ENCODE measurements at places on chromosomes 12 and 14. TPM values are rescaled to one million over a fixed set of nuclear protein-coding genes. Genes with fewer than 3 reads are reported as not detected.

GRCh38 chr14:91295276-91295845, 50.9 kb upstream of the GPR68 start:
- H3K27me3 ChIP-seq = no peaks in the 10 kb centered on the region
- no peaks in the 10 kb centered on the region for H3K36me3 ChIP-seq
- H3K4me3 ChIP-seq = no peak overlapping the region
- no peak for DNase-seq
- H3K27ac ChIP-seq = no peak overlapping the region
- no peaks in the 10 kb centered on the region for H3K4me1 ChIP-seq

DNA sequence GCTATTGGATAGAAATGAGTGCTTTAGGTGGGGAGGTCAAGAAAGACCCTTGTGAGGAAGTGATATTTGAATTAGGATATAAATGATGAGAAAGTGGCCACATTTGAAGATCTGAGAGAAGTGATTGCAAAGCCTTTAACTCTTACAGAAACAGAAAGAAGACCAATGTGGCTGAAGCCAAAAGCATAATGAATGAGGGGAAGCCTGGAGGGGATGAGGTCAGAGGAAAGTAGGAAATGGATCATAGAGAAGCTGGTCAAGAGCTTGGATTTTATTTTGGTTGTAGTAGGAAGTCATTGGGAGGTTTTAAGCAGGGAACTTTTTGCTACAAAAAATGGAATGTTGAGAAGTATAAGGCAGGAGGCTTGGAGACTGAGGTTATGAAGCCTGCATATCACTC, 3.5 kb upstream of the GYS2 start:
- H3K4me1 ChIP-seq = no peaks in the 10 kb centered on the region
- H3K27me3 ChIP-seq = peaks cover 18% of the 10 kb centered on the region
- H3K4me3 ChIP-seq = no peak overlapping the region
- no peaks in the 10 kb centered on the region for H3K36me3 ChIP-seq
- H3K27ac ChIP-seq = no peak overlapping the region
- DNase-seq = no peak

GRCh38 chr12:102433304-102433703, 47.1 kb downstream of the IGF1 start:
- H3K27ac ChIP-seq = no peak overlapping the region
- H3K36me3 ChIP-seq = no peaks in the 10 kb centered on the region
- no peaks in the 10 kb centered on the region for H3K27me3 ChIP-seq
- H3K4me3 ChIP-seq = no peak overlapping the region
- DNase-seq = no peak

GRCh38 chr14:23624830-23625404, 11.2 kb upstream of the DHRS2 start:
- H3K27ac ChIP-seq = no peak overlapping the region
- no peaks in the 10 kb centered on the region for H3K36me3 ChIP-seq

Gene GALC
- total RNA-seq = 15.8 TPM

GRCh38 chr12:54736549-54736948, 88.4 kb upstream of the DCD start:
- no peaks in the 10 kb centered on the region for H3K4me1 ChIP-seq
- peaks cover 4% of the 10 kb centered on the region for H3K27me3 ChIP-seq
- no peak overlapping the region for H3K27ac ChIP-seq
- H3K36me3 ChIP-seq = no peaks in the 10 kb centered on the region
- no peak overlapping the region for H3K4me3 ChIP-seq

DNA sequence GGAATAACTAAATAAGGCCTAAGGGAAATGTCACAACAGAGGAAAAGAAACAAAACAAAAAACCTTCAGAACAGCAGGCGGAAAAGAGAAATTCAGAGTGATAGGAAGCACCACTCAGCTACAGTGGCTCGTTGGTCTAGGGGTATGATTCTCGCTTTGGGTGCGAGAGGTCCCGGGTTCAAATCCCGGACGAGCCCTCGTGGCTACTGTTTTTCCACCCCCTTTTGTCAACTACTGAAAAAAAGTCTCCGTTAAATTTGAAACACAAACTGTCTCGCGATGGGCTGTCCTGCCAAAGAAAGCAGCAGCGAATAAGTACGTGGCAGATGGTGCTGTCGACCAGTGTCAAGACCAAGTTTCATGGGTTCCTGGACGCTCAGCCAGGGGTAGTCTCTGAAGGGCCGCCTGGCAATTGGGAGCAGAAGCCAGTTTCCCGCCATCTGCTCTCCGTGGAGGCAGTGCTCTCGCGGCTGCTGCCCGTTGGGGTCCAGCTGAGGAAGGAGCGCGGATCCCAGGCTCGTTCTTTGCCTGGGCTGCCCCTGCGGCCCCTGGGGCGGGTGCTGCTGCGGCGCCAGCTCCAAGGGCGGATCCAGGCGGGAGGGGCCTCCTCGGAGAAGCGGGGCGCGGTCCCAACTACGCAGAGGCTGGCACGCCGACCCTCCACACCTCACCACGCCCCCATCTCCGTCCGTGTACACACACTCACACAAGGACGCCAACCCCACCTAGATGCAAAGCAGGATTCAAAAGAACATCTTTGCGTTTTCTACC, at the start of gene RNASE4:
TSS of gene RNASE4 (plus strand) at position 670 of the 771 bp plus-strand sequence. CDS start 14,812 bp downstream, outside the sequence.
- no peaks in the 10 kb centered on the region for H3K36me3 ChIP-seq
- peaks cover 28% of the 10 kb centered on the region for H3K4me1 ChIP-seq
- peak; percentile 90 for DNase-seq
- no peak within 1 kb of the TSS for H3K4me3 ChIP-seq
- H3K27me3 ChIP-seq = no peaks in the 10 kb centered on the region
- no peak within 1 kb of the TSS for H3K27ac ChIP-seq

DNA sequence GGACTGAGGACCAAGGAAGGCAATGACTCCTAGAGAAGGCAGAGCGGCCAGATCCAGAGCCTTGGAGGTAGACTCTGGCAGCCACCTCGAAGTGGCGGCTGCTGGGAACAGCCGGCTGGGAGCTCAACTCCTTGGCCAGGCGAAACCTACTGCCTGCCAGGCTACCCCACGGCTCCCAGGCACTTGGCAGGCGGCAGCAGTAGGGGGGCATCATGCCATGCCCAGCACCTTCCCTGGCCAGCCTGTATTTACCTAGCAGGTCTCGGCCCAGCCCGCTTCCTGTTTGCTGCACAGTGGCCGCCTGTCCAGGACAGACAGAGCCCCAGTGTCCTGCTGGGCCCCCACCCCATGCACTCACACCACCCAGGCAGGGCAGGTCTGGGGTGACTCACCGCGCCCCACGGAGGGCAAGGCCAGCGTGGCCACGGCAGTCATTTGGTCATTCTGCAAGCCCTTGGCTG, 10.2 kb downstream of the TRPV4 start:
- H3K27me3 ChIP-seq = no peaks in the 10 kb centered on the region
- H3K4me1 ChIP-seq = peaks cover 14% of the 10 kb centered on the region
- no peak overlapping the region for H3K27ac ChIP-seq
- H3K36me3 ChIP-seq = no peaks in the 10 kb centered on the region

Gene C14orf132
- 84.8 TPM for total RNA-seq

- no peaks in the 10 kb centered on the region for H3K4me1 ChIP-seq
- no peak overlapping the region for H3K27ac ChIP-seq
- peak; percentile 70 for DNase-seq
- no peaks in the 10 kb centered on the region for H3K36me3 ChIP-seq
- peaks cover 29% of the 10 kb centered on the region for H3K27me3 ChIP-seq
Observed at GRCh38 chr12:94535510-94535921, 75.8 kb upstream of the CEP83 start.

GRCh38 chr14:23729720-23730387, 93.7 kb downstream of the DHRS2 start:
- H3K27ac ChIP-seq = no peak overlapping the region
- DNase-seq = no peak
- H3K4me3 ChIP-seq = no peak overlapping the region
- no peaks in the 10 kb centered on the region for H3K36me3 ChIP-seq

DNA sequence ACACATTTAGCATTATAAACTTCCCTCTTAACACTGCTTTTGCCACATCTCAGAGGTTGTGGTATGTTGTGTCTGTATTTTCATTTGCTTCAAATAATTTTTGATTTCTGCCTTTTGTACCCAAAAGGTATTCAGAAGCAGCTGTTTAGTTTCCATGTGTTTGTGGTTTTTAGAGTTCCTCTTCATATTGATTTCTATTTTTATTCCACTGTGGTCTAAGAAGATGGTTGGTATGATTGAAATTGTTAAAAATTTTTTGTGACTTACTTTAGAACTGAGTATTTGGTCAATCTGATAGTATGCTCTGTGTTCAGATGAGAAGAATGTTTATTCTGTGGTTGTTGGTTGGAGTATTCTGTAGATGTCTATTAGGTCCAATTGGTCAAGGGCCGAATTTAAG, 76.4 kb downstream of the IFNG-AS1 start:
- no peaks in the 10 kb centered on the region for H3K36me3 ChIP-seq
- H3K4me1 ChIP-seq = no peaks in the 10 kb centered on the region
- no peak for DNase-seq
- H3K27ac ChIP-seq = no peak overlapping the region
- no peak overlapping the region for H3K4me3 ChIP-seq

GRCh38 chr12:109910969-109911348, 10.9 kb downstream of the TCHP start:
- no peak for DNase-seq
- H3K27ac ChIP-seq = no peak overlapping the region
- H3K27me3 ChIP-seq = no peaks in the 10 kb centered on the region

- peaks cover 31% of the 10 kb centered on the region for H3K4me1 ChIP-seq
- H3K27me3 ChIP-seq = no peaks in the 10 kb centered on the region
- no peak for DNase-seq
- no peak overlapping the region for H3K27ac ChIP-seq
- H3K36me3 ChIP-seq = peaks cover 22% of the 10 kb centered on the region
- H3K4me3 ChIP-seq = no peak overlapping the region
Observed at GRCh38 chr12:124457287-124458219, 109.9 kb downstream of the NCOR2 start.

Gene FGF23
- total RNA-seq = not detected

Gene CCNK
- 55.8 TPM for total RNA-seq

Gene PLBD1
- 0.13 TPM for total RNA-seq

Gene TMEM233
- total RNA-seq = not detected

Gene COCH
- 4.8 TPM for total RNA-seq

- no peak for DNase-seq
- no peaks in the 10 kb centered on the region for H3K36me3 ChIP-seq
- no peak overlapping the region for H3K27ac ChIP-seq
- no peaks in the 10 kb centered on the region for H3K4me1 ChIP-seq
- H3K4me3 ChIP-seq = no peak overlapping the region
Observed at GRCh38 chr14:44795725-44796124, 166.0 kb downstream of the KLHL28 start.

GRCh38 chr14:49796025-49796424, 28.1 kb downstream of the KLHDC2 start:
- no peaks in the 10 kb centered on the region for H3K27me3 ChIP-seq
- H3K27ac ChIP-seq = no peak overlapping the region
- DNase-seq = no peak
- no peak overlapping the region for H3K4me3 ChIP-seq
- peaks cover 55% of the 10 kb centered on the region for H3K36me3 ChIP-seq

Gene TOX4
- total RNA-seq = 80.9 TPM

Gene FAM90A1
- total RNA-seq = not detected

GRCh38 chr14:24913746-24914145, 136.2 kb downstream of the STXBP6 start:
- H3K27me3 ChIP-seq = peaks cover 13% of the 10 kb centered on the region
- peaks cover 17% of the 10 kb centered on the region for H3K4me1 ChIP-seq
- no peak overlapping the region for H3K4me3 ChIP-seq
- DNase-seq = no peak

GRCh38 chr12:24739106-24739779, 209.7 kb downstream of the BCAT1 start:
- no peak overlapping the region for H3K27ac ChIP-seq
- H3K4me1 ChIP-seq = peaks cover 27% of the 10 kb centered on the region
- DNase-seq = no peak
- H3K27me3 ChIP-seq = no peaks in the 10 kb centered on the region
- H3K4me3 ChIP-seq = no peak overlapping the region
- no peaks in the 10 kb centered on the region for H3K36me3 ChIP-seq

Gene HOXC12
- not detected for total RNA-seq

Gene UBR7
- total RNA-seq = 22.2 TPM

- no peaks in the 10 kb centered on the region for H3K4me1 ChIP-seq
- H3K36me3 ChIP-seq = no peaks in the 10 kb centered on the region
- H3K27ac ChIP-seq = no peak overlapping the region
- H3K4me3 ChIP-seq = no peak overlapping the region
- H3K27me3 ChIP-seq = peaks cover 27% of the 10 kb centered on the region
Observed at GRCh38 chr12:94586589-94587259, 63.6 kb downstream of the TMCC3 start.

- no peak overlapping the region for H3K4me3 ChIP-seq
- peaks cover 5% of the 10 kb centered on the region for H3K27me3 ChIP-seq
- no peak for DNase-seq
- peaks cover 36% of the 10 kb centered on the region for H3K4me1 ChIP-seq
Observed at GRCh38 chr12:51870504-51870903, 17.4 kb upstream of the ANKRD33 start.

- H3K36me3 ChIP-seq = no peaks in the 10 kb centered on the region
- DNase-seq = no peak
- peaks cover 7% of the 10 kb centered on the region for H3K4me1 ChIP-seq
- H3K27ac ChIP-seq = no peak overlapping the region
Observed at GRCh38 chr14:23186913-23187654, 3.6 kb upstream of the SLC7A8 start.

DNA sequence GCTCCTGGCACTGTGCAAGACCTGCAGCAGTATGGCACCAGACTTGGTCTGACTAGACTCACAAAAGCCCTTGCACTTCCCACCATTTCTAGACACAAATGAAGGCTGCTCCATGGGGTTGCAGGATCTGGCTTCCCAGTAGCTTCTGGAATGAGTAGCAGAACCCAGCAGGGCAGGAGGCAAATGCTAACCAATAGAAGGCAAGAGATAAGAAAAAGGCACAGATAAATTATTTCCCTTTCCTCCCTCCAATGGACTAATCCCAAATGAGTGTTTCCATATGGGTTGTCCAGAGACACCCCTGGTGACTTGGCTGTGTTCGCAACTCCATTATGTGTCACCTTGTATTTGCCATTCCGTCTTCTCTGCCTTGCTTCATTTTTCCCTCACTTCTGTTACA, 49.7 kb downstream of the KIF21A start:
- DNase-seq = no peak
- H3K4me1 ChIP-seq = no peaks in the 10 kb centered on the region
- no peak overlapping the region for H3K4me3 ChIP-seq
- H3K36me3 ChIP-seq = no peaks in the 10 kb centered on the region

DNA sequence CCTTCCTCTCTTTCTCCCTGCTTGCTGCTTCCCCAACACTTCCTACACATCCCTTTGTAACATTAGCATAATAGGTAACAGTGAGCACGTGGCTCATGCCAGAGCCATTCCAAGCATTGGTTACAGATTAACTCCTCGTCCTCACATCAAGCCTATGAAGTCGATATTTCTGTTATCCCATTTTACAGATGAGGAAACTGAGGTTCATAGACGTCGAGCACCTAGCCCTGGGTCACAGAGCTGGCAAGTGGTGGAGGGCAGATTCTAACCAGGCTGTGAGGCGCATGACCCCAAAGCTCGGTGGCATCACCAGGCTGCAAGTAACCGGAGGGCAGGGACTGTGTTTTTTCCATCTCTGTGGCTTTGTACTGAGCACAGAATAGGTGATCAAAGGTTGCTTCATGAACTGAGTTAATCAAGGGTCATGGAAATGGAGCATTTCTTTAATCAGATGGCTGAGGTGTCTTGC, 5.7 kb upstream of the SERPINA1 start:
- H3K36me3 ChIP-seq = no peaks in the 10 kb centered on the region
- no peak overlapping the region for H3K4me3 ChIP-seq

Gene CD163L1
- total RNA-seq = 1.8 TPM

GRCh38 chr12:64521833-64522232, 69.9 kb downstream of the TBK1 start:
- peaks cover 19% of the 10 kb centered on the region for H3K4me1 ChIP-seq
- no peaks in the 10 kb centered on the region for H3K36me3 ChIP-seq
- no peak for DNase-seq
- H3K27me3 ChIP-seq = peaks cover 3% of the 10 kb centered on the region

Gene POMT2
- total RNA-seq = 32.4 TPM

Gene CISTR
- total RNA-seq = not detected

- H3K27me3 ChIP-seq = peaks cover 10% of the 10 kb centered on the region
- no peak overlapping the region for H3K27ac ChIP-seq
- H3K4me3 ChIP-seq = no peak overlapping the region
Observed at GRCh38 chr12:22037947-22038346, 8.1 kb upstream of the CMAS start.

Gene IQSEC3
- 0.37 TPM for total RNA-seq

Gene PLA2G1B
- 1.2 TPM for total RNA-seq
